Activated CD4-positive, alpha-beta memory T cell treated with anti-CD3 and anti-CD28 coated beads, Interleukin-2, amount 10 ng/mL, durations not matched to agents 7 days and 5 days (primary cell): ENCODE measurements at places on chromosomes 16 and 17. TPM values are rescaled to one million over a fixed set of nuclear protein-coding genes. Genes with fewer than 3 reads are reported as not detected.

- H3K36me3 ChIP-seq = peaks cover 32% of the 10 kb centered on the region
- H3K4me1 ChIP-seq = no peaks in the 10 kb centered on the region
- no peak for DNase-seq
- H3K4me3 ChIP-seq = no peak overlapping the region
Measured at GRCh38 chr16:69787883-69788282, 25.8 kb downstream of the WWP2 start.

GRCh38 chr17:33284022-33284421, 9.1 kb downstream of the ASIC2 start:
- H3K27ac ChIP-seq = no peak overlapping the region
- H3K27me3 ChIP-seq = peaks cover 15% of the 10 kb centered on the region
- no peaks in the 10 kb centered on the region for H3K36me3 ChIP-seq
- H3K4me1 ChIP-seq = no peaks in the 10 kb centered on the region
- no peak for DNase-seq

- H3K4me3 ChIP-seq = no peak overlapping the region
- no peaks in the 10 kb centered on the region for H3K4me1 ChIP-seq
- no peaks in the 10 kb centered on the region for H3K27me3 ChIP-seq
- DNase-seq = no peak
Measured at GRCh38 chr16:22660441-22661160, 149.9 kb downstream of the NPIPB5 start.

GRCh38 chr17:59487161-59487873, 78.1 kb upstream of the DHX40 start:
- H3K27me3 ChIP-seq = peaks cover 22% of the 10 kb centered on the region
- no peak overlapping the region for H3K27ac ChIP-seq
- no peaks in the 10 kb centered on the region for H3K36me3 ChIP-seq
- peaks cover 11% of the 10 kb centered on the region for H3K4me1 ChIP-seq

DNA sequence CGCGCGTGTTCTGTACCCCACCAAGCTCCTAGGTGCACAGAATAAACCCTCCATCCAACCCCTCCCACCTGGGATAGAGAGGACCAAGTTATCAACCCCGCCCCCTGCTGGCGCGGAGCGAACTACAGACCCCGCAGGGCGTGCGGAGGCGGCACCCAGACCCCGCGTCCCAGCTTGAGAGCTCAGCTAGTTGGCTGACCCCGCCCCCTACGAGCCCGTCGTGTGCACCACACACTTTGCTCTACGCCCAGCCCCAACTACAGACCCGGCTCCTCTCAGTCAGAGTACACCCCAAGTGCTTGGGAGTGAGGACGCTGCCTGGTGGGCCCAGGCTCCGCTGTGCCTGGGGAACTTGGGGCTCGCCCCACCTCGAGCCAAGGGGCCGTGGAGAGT, 1.5 kb downstream of the GRIN2A start:
- no peaks in the 10 kb centered on the region for H3K36me3 ChIP-seq
- no peak overlapping the region for H3K4me3 ChIP-seq
- H3K4me1 ChIP-seq = peaks cover 7% of the 10 kb centered on the region
- peaks cover 38% of the 10 kb centered on the region for H3K27me3 ChIP-seq
- no peak overlapping the region for H3K27ac ChIP-seq

GRCh38 chr17:75601057-75601987, 13.7 kb downstream of the MYO15B start:
- no peak overlapping the region for H3K4me3 ChIP-seq
- DNase-seq = peak; percentile 74
- no peak overlapping the region for H3K27ac ChIP-seq
- peaks cover 3% of the 10 kb centered on the region for H3K4me1 ChIP-seq

CLEC19A gene
- total RNA-seq = not detected

CAVIN1 gene
- 1.1 TPM for total RNA-seq

DNA sequence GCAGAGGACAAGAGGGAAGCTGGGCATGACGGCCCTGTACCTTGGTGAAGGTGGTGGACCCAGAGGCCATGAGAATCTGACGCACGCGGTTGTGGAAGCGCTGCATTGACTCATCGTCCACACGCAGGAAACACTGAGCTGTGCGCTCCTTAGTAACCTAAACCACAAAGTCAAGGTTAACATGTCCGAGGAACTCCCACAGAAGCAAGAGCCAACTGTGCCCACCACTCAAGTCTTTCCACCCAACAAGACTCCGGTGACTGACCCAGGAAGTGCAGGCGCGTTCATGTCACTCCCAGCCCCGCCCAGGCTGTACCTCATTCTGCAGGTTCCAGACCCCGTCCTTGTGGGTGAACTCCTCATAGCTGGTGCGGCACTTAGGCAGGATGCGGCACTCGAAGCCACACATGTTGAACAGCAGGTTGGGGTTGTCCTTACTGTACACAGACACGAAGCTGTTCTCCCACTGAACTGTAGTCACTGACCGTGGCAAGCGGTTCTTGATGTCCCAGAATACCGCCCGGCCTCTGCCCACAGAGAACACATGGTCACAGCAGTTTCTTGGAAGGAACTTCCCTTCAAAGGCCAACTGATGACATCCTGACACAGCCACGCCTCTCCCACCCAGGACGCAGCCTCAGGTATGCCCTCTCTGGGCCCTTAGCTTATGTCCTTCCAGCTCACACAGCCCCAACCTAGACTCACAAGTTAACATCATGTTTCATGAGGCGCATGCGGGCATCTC, 11.5 kb downstream of the PRPF8 start:
- H3K27me3 ChIP-seq = no peaks in the 10 kb centered on the region
- peaks cover 32% of the 10 kb centered on the region for H3K4me1 ChIP-seq
- peak overlapping the region; percentile 70 for H3K27ac ChIP-seq
- peaks cover 88% of the 10 kb centered on the region for H3K36me3 ChIP-seq
- H3K4me3 ChIP-seq = no peak overlapping the region
- peak; percentile 51 for DNase-seq

DNA sequence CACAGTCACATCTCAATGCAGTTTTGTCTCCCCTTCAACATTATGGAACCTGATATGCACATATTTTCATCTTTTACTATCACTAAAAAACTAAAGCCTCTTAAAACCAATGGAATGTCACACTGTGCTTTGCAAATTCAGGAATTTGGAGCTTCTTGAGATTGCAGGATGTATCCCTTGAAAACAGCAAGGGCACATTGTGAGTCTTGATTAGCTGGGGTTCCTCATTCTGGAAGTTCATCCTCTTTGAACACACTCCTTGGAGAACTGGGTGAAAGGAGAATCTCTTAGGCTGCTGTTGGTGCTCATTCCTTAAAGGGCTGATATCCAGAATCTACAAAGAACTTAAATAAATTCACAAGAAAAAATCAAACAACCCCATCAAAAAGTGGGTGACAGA, 21.1 kb upstream of the MYOCD start:
- no peaks in the 10 kb centered on the region for H3K27me3 ChIP-seq
- H3K27ac ChIP-seq = no peak overlapping the region
- no peak for DNase-seq
- no peaks in the 10 kb centered on the region for H3K4me1 ChIP-seq
- H3K4me3 ChIP-seq = no peak overlapping the region

HEATR3 gene
- 20.7 TPM for total RNA-seq

GRCh38 chr16:31298958-31299357, 39.2 kb downstream of the ITGAM start:
- peaks cover 10% of the 10 kb centered on the region for H3K4me1 ChIP-seq
- peaks cover 31% of the 10 kb centered on the region for H3K36me3 ChIP-seq
- no peak overlapping the region for H3K4me3 ChIP-seq
